ENCODE measurements at places on chromosomes 7 and 10.

DNA sequence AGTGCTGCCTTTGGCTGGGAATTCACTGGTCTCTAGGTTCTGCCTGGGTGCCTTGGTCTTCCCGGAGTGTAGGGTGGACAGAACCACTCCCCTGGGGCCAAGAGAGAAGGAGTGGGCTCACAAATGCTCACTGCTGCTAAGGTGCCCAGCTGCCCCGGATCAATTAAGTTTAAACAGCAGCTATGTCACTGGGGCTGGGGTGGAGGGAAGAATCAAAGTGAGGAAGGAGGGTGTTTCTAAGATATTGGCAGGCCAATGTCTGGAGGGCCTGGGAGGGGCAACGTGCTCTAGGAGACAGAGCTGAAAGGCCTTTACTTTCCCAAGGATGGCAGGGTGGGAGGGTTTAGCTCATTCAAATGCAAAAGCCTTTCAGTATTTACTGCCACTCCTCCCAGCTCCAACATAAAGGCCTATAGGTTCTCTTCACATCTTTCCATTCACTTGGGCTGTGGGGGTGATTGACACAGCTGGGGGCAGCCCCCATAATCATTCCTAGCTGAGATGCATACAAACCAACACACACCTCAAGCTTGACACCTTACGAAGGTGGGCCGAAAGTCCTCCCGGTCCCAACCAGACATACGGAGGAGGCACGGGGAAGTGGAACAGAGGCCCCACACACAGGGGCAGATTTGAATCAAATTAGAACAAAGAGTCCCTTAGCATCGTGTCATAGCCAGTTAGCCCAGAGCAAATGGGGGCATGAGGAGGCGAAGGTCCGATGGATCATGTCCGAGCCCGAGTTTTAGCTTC, 108.0 kb upstream of the EFCAB10 start:
- peaks cover 54% of the 10 kb centered on the region for H3K4me1 ChIP-seq
- DNase-seq: no peak

GRCh38 chr7:78143661-78144060, 345.1 kb downstream of the PHTF2 start:
- H3K4me3 ChIP-seq: no peak overlapping the region
- no peaks in the 10 kb centered on the region for H3K36me3 ChIP-seq
- DNase-seq: no peak

- no peak overlapping the region for H3K27ac ChIP-seq
- H3K4me3 ChIP-seq: no peak overlapping the region
- peaks cover 39% of the 10 kb centered on the region for H3K27me3 ChIP-seq
- no peak for DNase-seq
- no peaks in the 10 kb centered on the region for H3K36me3 ChIP-seq
- H3K4me1 ChIP-seq: no peaks in the 10 kb centered on the region
These were observed 127.1 kb downstream of the GATA3 start for GRCh38 chr10:8181496-8182157.

- DNase-seq: no peak
- H3K4me1 ChIP-seq: peaks cover 30% of the 10 kb centered on the region
- H3K36me3 ChIP-seq: peaks cover 27% of the 10 kb centered on the region
- H3K27ac ChIP-seq: no peak overlapping the region
- no peaks in the 10 kb centered on the region for H3K27me3 ChIP-seq
These were observed 67.4 kb downstream of the SLC29A4 start for GRCh38 chr7:5350174-5350463.

DNA sequence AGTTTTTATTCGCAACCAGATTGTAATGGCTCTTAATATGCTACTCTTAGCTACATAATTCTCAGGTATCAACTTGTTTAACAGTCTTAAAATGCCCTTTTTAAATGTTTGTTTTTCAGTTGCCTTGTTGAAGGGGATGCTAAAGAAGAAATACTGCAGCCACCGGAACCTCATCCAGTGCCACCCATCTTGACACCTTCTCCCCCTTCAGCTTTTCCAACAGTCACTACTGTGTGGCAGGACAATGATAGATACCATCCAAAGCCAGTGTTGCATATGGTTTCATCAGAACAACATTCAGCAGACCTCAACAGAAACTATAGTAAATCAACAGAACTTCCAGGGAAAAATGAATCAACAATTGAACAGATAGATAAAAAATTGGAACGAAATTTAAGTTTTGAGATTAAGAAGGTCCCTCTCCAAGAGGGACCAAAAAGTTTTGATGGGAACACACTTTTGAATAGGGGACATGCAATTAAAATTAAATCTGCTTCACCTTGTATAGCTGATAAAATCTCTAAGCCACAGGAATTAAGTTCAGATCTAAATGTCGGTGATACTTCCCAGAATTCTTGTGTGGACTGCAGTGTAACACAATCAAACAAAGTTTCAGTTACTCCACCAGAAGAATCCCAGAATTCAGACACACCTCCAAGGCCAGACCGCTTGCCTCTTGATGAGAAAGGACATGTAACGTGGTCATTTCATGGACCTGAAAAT, 69.5 kb upstream of the RSBN1L start:
- no peaks in the 10 kb centered on the region for H3K4me1 ChIP-seq
- no peak overlapping the region for H3K27ac ChIP-seq
- no peak overlapping the region for H3K4me3 ChIP-seq
- peaks cover 8% of the 10 kb centered on the region for H3K36me3 ChIP-seq

Measured in naive B cell (primary cell).